ENCODE measurements at places on chromosomes 4 and X.

- no peak for DNase-seq
These were observed 53.4 kb downstream of the KDR start for GRCh38 chr4:55071951-55072350.

DNA sequence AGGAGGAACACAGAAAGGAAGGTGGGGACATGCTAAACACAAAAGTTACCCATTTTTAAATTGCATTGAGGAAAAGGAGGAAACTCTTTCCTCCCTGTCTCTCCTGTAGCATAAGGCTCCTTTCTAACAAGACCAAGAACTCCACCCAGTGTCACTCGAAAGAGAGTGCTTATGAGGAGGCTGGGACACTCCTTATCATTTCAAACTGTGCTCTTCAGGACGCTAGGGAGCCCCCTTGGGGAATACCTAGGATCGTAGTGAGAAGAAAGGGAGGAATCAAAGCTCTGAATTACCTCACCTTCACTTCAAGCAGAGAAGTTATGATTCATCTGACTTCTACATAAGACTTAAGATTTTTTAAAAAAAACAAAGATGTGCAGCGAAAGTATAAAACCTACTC lies 65.5 kb downstream of the F9 start:
- DNase-seq, result no peak

DNA sequence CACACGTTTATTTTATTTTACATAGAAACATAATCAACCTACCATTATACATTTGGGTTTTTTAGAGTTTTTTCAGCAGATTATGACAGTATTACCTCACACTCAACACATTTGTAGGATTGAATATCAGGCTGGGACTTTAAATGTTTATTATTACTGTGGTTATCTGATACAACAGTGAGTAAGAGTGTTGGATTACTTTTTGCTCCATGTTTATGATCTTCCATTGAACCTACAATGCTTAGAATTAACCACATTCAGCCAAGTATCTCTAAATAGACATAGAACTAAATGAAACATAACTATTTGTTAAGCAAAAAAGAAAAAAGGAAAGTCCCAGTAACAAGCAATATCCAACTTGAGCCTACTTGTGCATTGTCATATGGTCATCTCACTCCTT lies 607.4 kb upstream of the PITX2 start:
- no peak for DNase-seq

- DNase-seq, result no peak
These were observed 27.5 kb downstream of the POU3F4 start for GRCh38 chrX:83535417-83536196.

DNA sequence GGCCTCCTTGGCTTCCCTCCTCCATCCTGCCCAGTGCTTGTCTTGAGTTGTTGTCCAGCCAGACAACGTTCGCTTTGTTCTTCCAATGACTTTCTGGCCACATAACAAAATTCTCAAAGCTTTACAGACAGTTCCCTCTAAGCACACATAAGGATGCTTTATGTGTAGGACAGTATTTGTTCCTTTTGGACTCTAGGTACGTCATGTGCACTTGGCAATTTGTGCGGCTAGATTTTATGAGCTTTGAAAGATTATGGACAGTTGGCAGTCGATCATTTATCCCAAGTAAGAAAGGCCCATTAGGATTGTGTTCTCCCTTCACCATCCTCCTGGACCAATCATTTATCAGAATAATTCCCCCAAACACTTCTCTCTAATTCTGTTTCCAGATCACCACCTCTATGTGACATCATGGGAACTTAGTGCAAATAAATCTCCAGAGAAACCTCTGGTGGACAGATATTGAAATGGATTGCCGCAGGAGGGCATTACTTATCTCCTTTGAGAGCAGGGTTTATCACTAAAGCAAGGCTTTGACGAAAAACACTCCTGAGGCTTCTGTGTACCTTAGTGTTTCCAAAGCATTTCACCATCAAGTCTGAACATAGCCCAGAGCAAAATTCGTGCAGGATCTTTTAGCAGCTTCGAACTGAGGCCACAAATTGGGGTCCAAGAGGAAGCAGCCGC lies 77.4 kb upstream of the BMPR1B start:
- DNase-seq, result no peak

DNA sequence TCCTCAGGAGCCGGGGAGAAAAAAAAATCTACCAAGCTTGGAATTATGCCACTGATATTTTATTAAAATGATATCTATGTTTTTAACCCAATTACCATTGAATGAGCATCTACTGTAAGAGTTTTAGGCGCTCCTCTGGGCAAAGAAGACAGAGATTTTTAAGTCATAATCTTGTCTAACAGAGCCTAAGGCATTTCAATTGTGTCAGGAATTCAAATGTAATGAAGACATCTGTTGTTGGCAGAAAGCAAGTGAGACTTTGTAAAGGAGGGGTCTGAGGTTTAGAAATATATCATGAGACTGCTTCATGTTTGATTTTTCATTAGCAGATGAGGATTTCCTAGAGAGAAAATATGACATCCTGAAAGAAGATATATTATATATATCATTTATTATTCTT lies 1158.1 kb downstream of the FSTL5 start:
- DNase-seq, result no peak

GRCh38 chrX:25015486-25016360 lies at the start of gene ARX:
TSS of gene ARX (minus strand) at chrX:25015965. CDS start at chrX:25015737, 228 bp downstream.
- DNase-seq, result no peak

DNA sequence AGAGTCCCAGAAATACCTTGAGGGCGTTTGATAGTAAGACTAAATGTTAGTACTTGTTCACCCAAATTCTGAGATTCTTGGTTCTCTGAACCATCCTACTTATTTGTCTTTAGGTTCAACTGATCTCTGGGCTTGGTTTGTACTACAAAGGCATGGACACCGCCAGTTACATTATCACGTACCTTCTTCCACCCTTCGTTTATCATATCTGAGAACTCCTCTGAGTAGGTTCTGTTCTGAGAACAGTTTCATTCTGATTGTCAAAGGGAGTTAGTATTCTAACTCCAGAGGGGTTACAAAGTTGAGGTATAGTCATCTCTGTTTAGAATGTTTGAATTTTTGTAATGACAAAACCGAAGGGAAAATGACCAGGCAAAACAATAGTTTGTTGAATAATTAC lies 19.3 kb downstream of the ZFX start:
- no peak for DNase-seq

DNA sequence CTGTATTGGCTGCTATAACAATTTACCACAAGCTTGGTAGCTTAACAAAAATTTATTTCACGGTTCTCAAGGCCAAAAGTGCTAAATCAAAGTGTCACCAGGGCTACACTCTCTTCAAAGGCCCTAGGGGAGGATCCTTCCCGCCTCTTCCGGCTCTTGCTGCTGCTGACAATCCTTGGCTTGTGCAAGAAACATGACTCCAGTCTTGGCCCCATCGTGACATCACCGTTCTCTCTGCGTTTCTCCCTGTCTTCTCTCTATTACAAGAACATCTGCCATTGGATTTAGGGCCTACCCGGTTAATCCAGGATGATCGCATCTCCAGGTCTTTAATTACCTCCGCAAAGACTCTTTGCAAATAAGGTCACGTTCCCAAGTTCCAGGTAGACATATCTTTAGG lies 10.4 kb upstream of the CLCN4 start:
- DNase-seq, result no peak

DNA sequence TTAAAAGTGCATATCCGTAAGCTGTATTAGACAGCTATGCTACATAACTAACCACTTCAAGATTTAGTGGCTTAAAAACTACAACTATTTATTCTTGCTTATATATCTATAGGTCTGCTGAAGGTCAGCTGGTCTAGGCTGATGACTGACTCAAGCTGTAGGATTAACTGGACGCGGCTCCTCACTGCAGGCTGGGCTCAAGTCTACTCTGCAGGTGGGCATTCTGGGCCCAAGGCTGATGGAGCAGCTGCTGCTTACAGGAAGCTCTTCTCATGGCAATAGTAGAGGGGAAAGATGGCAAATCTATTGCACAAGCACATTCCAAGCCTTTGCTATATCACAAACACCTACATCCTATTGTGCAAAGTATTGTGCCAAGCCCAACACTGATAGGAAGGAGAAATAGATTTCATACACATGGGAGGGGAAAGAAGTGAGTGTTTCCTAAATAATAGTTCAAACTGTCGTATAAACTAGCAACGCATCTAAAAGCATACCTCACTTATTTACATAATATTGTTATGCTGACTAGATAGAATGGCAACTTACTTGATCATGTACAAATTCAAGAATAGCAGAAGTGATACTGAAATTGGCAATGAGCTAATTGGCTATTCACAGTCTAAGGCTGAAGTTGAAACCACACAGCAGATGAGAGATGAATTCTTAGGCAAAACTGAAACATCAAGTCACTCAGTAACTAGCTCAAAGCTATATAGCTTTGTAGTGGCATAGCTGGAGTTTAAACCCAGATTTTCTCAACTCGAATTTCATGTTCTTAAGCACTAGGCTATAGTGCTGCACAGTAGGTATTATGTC lies 263.8 kb downstream of the NKX6-1 start:
- no peak for DNase-seq

GRCh38 chr4:7351014-7351413 lies 83.7 kb downstream of the PSAPL1 start:
- DNase-seq, result no peak

Data from stimulated activated naive CD4-positive, alpha-beta T cell (primary cell).